ENCODE measurements at places on chromosomes 2 and 18.

DNA sequence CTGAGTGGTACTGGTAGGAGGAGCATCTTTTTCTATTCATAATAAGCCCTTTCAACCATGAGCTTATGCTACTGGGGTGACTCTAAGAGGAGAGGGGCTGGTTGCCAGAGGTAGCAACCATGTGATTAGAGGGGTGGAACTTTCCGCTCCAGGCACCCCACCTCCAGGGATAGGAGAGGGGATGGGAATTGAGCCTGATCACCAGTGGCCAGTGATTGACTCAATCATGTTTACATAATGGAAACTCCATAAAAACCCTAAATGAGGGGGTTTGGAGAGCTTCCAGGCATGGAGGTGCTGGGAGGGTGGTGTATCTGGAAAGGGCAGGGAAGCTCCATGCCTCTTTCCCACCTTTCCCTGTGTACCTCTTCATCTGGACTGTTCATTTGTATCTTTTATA is 46.6 kb upstream of the RHOB start:
- no peak for DNase-seq

GRCh38 chr2:41743324-41743723 is 304.5 kb upstream of the PKDCC start:
- DNase-seq = no peak

GRCh38 chr2:111702119-111702803 is 181.7 kb downstream of the ANAPC1 start:
- peak; percentile 45 for DNase-seq

- DNase-seq = no peak
Measured at GRCh38 chr18:51531501-51531900, 334.0 kb upstream of the MEX3C start.

DNA sequence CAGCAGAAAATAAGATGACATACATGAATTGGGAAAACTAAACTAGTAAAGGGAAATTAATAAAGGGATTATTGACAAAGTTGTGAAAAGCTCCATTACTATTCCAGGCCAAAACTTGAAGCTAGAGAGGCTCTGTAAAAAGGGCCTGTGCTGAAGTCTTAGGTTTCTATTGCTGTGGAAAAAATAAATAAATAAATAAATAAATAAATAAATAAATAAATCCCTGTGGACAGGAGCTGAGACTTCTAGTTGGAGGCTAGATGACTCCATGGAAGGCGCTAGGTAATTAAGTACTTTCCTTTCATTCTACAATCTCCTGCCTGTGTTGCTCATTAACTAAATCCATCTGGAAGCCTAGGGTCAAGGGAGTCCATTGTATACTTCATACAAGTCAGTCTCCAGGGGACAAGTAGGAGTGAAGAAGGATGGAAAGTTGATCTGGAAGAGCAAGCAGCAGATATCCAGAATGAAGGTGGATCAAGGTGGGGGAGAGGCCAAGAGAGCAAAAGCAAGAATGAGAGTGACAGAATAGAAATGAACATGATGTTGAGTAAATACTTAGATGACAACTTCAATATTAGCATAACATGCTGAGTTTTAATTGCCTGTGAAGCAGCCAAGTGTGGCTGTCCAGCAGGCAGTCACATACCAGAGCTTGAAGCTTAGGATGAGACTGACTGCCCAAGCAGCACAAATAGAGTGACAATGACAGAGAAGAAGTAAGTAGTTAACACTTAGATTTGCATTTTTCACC is 26.2 kb upstream of the CCNT2 start:
- no peak for DNase-seq

- no peak for DNase-seq
Measured at GRCh38 chr2:95277246-95277906, 3.1 kb downstream of the PROM2 start.

DNA sequence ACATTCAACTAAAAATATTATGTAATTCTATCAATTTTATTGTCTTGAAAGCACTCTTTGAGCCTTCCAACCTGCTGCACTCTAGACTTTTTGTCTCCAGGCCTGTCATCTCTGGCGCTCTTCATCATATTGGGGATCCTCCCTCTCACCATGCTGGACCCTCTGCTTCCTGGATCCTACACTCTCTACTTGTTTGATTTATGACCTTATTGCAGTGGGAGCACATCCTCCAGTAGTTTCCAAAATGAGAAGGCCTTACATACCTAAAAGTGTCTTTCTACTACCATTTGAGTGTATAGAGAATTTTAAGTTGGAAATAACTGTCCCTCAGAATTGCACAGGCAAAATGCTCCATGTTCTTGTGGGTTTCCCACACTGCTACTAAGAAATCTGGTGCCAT is 25.2 kb downstream of the PNO1 start:
- DNase-seq = no peak

DNA sequence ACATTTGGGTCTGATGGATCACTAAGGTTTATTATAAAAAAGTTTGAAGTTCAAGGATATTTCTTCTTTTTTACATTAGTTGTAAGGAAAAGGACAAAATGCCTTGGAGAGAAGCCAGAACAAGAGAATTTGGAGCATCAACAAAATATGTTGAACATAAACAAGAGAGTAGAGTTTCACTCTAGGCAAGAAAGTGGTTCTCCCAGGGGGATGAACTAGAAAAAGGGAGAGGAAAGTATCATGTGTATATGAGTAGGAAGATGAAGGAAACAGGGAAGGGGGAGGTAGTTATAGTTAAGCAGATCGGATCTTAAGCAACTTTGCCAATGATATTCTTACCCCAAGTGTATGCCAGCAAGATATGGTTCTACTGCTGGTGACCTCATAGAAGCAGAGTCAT is 63.8 kb upstream of the GALNT3 start:
- no peak for DNase-seq

- DNase-seq = no peak
Measured at GRCh38 chr2:241854342-241855244, 4.1 kb downstream of the PDCD1 start.

GRCh38 chr18:24987303-24988252 is 364.4 kb downstream of the ZNF521 start:
- no peak for DNase-seq

DNA sequence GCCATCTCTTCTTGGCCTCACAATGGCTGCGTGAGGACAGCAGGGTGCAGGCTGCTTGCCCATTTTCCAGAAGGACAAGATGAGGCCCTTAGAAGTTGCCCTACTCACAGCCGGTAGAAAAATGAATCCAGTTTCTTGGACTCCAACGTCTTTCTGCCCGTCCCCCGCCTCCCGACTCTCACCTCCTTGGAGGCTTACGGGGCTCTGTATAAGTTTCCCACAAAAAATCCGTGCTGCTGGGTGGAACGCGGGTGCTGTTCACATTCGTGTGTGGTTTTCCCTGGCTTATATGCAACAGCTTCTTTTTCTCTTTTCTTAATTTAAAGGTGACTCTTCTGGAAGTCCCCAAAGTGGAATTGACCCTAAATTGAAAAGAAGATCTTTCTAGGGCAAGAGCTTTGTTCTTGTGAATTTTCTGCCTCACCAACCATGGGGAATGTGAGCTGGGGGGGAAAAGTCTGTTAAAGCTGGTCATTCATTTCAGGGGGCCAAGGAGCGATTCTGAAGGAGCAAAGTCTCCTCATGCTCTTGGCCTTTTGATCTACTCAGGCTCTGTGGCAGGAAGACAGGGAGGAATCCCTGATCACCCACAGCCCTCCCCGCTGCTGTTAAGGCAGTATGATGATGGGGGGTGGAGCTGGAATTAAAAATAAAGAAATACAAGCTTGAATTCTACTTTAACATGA is 51.3 kb downstream of the DDX1 start:
- no peak for DNase-seq

GRCh38 chr18:52402814-52403213 is 62.8 kb downstream of the DCC start:
- DNase-seq = no peak

DNA sequence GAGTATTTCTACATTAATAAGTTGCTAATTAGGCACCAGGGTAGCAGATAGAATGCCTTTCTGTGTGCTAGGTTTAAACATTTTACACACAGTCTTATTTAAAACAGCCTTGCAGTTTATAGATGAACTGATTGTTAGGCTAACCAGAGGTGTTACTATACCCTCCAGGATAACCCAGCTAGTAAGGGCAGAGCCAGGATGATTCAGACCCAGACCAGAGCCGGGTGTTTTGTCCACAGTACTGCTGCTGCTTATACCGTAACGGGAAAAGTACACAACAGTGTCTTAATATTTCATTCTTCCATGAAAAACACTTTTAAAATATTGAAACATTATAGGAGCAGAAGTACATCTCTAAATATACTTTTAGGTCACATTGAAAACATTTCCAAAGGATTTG is 82.7 kb downstream of the MALT1 start:
- no peak for DNase-seq

- DNase-seq = no peak
Measured at GRCh38 chr18:46485675-46486194, 171.3 kb downstream of the LOXHD1 start.

DNA sequence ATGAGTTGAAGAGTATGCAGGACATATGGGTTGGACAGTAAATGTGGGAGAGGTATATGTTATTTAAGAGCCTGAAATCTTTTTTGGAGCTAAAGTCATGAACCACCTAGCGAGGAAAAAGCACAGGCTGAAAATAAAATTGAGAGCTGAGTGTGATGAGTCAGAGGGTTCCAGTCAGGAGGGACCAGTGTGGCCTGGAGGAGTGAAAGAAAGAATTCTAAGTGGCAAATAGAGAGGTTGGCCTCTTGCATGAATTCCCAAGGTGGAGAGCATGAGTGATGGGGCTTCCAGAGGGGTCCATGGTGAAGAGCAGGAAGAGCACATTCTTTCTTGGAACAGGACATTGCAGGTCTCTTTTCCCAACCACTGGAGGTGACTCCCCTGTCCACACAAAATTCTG is 282.6 kb downstream of the TDRD15 start:
- DNase-seq = no peak

DNA sequence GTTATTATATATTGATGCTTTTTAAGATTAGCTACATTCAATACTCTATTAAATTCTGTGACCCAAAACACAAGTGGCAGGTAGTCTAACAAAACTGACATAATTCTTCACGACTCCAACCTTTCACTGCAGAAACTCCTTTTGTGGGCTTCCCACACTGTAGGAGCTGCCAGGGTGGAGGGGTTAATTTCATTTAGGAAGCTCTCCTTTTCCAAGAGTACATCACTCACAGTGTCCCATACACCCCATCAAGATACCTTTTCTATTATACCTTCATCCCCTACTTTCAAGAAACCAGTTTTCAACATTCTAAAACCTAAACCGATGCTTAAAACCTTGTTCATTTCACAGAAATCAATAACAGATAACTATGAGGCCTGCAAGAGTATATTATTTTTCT is 825 bp downstream of the THUMPD2 start:
- no peak for DNase-seq

DNA sequence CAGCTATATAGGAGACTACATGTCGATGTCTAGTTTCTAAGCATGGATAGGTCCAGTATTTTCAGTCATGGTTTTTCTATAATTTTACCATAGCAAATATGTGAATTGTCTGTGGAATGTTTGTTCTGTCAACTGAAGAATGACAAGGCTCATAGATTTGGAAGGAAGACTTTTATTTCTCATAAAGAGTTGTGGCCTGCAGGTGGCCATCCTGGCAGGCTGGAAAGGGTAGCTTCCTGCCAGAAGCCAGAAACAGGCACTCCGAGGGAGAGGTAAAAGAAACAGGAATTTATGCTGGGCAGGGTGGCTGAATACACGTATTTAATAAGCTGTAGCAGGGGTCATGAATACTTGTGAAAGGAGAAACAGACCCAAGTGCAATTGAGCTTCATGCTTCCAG is 182.1 kb downstream of the PARD3B start:
- DNase-seq = no peak

DNA sequence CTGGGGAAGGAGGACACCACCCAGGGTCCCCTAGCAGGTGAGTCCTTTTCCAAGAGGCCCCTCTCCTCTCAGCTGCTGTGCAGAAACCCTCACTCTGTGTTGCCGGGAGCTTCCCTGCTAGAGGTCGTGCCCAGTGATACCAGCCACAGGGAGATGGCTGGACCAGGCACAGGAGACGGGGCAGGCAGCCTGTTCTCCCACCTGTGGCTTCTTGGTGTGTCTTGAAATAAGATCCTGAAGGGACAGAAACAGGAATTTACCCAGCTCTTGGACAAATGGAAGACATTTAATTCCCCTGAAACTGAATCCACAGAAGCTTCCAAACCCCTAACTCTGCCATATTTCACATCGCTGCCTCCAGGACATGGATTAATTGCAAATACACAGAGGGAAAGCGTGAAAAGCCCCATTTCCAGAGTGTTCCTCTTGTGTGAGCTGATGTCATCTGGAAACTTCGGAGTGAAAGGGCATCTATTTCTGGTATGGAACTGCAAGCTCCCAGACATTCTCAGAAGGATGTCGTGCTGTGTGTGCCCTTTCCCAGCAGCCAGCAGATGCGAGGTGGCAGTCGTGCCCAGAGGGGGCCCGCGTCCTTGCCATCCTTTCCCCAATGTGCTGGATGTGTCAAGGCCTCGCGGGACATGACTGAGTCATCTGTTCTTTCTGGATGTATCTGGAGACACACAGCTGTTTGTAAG is 177.7 kb downstream of the SEPTIN10 start:
- no peak for DNase-seq

GRCh38 chr2:231886071-231886681 is 40.0 kb downstream of the NPPC start:
- DNase-seq = no peak

- no peak for DNase-seq
Measured at GRCh38 chr18:49520661-49521145, 33.7 kb upstream of the C18orf32 start.

- no peak for DNase-seq
Measured at GRCh38 chr2:120826716-120827410, 91.2 kb downstream of the GLI2 start.

DNA sequence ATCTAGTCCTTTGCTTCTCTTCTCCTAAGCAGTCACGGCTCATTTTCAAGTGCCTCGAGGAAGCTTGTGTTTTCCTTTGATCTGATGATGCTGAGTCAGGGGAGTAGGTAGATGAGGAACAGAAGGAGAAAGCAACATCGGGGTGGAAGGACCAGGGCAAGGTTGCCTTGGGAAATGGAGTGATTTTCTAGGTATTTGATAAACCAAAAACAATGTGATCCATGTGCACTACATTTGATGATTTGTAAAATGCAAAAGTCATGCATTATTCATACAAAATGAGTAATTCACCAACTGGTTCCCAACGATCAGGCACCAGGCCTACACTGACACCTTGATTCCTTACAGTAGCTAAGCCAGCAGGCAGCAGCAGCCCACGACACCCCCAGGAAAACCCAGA is 205.3 kb downstream of the ANAPC1 start:
- DNase-seq = no peak

DNA sequence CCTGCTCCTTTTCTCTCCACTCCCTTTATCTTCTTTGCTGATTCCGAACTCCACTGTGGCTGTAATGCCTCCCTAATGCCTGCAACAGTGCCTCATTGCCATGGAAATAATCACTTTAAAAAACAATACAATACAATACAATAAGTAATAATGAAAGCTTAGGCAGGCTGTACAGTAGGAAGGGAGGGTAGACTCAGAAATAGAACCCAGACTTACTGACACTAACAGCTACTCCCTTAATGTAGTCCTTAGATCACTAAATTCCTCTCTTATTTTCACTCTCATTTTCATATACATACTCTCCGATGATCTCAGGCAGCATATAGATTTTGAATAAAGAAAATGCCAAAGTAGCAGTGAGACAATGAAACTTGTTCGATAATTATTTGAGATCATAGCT is 70.2 kb downstream of the DLGAP1 start:
- no peak for DNase-seq

Measured in activated T-cell treated with anti-CD3 and anti-CD28 coated beads for 48 hours (primary cell).